Stimulated activated CD8-positive, alpha-beta memory T cell treated with anti-CD3 and anti-CD28 coated beads, Interleukin-7, amount 100 ng/mL, for 1 hour (primary cell): ENCODE measurements at places on chromosomes 3 and 15.

DNA sequence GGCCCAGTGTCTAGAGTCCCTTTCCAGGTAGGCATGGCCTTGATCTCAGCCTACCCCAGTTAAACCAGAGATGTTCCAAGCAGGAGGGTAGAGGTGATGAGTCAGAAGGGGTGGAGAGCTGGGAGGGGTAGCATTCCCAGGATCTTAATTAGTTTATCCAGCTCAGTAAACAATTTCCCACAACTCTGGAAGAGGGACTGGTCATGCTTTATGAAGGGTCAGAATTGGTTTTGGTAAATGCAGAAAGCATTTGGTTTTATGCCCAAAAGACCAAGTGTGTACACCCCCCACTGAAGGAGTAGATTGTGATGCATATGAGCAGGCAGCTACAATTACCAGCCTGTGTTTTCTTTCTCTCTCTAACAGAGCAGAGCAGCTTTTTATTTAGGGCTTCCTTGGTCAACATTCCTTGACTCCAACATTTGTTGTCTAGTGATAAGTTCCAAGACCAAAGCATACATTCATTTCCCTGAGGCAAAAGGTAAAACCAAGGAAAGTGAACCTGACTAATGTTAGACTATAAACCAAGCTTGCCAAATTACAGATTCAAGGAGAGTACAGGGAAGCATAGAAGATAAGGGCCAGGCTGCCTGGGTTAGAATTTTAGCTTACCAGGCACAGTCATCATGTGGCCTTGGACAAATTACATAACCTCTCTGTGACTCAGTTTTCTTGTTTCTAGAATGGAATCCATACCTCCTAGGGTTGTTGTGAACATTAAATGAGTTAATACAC is 17.6 kb downstream of the EXOSC7 start:
- no peak for DNase-seq

DNA sequence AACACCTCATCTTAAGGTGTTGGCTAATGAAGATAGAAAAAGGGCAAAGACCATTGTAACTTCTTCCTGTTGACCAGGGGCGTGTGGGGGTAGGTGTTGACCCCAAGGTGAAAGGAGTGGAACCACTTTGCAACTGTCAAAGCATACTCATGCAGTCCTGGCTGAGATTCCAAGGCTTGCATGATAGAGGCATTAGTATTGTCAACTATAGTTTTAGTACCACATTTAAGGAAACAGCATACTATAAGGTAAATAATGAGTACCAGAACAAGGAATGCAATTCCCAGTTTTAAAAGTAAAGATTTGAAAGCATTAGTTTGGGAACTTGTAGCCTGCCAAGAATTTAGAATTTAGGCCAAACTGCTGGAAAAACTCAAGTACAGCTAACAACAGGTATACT is 27.8 kb upstream of the ADGRG7 start:
- no peak for DNase-seq

GRCh38 chr3:64207289-64208080 is 17.8 kb downstream of the PRICKLE2 start:
- no peak for DNase-seq

DNA sequence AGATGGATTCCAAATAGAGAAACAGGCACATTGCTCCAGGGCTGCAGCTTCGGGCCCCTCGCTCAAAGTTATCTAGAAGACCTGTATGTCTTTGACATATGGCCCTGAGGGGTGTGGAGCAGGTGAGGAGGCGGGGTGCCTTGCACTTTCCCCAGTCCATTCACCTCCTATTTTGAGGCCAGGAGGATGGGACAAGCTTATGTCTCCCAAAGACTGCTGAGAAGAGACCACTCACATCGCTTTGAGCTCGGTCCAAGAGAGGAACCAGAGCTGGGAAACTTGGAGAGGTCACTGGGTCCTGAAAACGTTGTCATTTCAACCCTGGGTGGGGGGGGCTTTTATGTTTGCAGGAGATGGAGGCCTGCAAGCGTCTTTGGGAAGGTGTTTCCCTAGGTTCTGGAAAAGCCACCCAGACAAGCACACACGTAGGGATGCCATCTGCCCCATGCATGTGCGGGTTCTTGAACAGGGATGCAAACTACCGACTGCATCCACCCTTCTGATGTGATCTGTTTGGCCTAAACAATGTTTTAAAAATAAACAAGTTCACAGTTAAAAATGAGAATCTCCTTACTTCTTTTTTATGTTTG is 33.7 kb upstream of the SYNM start:
- DNase-seq = no peak

- no peak for DNase-seq
Measured at GRCh38 chr3:52428151-52429005, 16.5 kb downstream of the SEMA3G start.

- DNase-seq = no peak
Measured at GRCh38 chr3:11547498-11547897, 96.2 kb downstream of the VGLL4 start.
